Upper lobe of right lung (tissue), 1 donor: ENCODE measurements at places on chromosomes 11 and 22.

GRCh38 chr22:44479662-44480061 is 18.4 kb downstream of the RTL6 start:
- no peak for DNase-seq

- no peak for DNase-seq
Observed at GRCh38 chr11:57273448-57274058, 36.5 kb upstream of the APLNR start.

DNA sequence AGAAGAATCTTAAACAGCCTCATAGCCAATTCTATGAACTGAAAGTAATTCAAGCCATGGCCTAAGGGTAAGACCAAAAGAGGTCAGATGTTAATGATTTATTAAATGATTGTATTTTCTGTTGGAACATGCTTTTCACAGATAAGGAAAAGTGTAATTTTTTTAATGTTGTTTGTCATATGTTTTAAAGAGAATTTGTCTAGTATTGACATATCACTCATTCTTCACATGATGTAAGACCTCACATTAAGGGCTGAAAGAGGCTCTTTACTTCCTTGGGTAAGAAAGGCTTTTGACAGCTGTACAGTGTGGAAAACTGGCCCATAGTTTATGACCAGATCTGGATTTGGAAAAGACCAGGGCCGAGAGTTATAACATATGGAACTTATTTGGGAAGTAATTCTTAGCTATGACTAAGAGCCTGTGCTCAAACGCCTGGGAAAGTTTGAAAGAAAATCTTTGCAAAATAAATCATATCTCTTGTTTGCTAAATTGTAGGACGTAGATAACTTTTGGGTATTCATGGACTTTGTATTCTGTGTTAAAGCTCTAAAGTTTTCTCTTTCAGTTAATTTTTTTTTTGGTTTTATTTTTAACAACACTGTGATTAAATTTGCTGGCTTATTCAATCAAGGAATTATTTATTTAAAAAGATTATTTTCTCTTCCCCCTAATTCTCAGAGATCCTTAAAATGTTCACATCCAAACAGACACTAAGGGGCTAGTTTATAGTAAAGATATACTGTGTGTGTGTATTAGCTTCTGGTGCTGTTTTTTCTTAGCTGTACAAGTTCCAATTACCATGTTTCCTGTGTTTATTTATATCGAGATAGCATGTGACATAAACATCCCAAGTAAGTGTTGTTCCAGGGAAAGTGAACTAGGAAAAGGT is 162.2 kb downstream of the ARHGAP42 start:
- no peak for DNase-seq

- no peak for DNase-seq
Observed at GRCh38 chr11:28900427-28900826, 792.2 kb downstream of the METTL15 start.

DNA sequence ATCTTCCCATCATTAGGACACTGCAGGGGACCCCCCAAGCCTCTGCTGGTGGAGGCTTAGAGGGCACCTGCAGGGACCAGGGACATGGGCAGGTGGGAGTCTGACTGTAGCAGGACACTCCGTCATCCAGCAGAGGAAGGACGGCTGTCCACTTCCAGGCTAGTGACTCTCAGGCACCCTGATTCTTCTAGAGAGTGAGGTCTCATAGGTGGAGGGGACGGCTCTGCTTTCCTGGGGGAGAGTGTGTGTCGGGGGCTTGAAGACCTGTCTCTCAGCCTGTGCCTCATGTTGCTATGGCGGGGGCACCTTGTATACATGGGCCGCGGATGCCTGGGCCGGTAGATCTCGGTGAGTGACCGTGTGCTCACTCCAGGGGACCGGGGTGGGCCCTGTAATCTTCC is 1116.6 kb downstream of the BRD1 start:
- no peak for DNase-seq

DNA sequence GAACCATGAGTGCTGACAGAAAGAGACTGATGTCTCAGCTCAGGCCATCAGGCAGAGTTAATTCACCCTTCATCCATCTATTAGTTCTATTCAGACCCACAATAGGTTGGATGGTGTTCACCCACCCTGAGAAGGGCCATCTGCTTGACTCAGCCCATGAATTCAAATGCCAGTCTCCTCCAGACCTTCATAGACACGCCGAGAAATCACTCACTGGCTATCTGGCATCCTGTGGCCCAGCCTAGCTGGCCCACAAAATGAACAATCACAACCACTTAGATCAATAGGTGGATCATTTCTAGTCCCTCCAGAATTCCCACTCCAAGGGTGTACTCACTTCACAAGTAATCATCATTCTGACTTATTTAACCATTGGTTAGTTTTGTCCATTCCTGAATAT is 58.2 kb downstream of the MYEOV start:
- no peak for DNase-seq
